CD4-positive, alpha-beta T cell treated with Interleukin-2 at 100 ng/mL for 4 hours (primary cell): ENCODE measurements at places on chromosomes 7 and 10.

DNA sequence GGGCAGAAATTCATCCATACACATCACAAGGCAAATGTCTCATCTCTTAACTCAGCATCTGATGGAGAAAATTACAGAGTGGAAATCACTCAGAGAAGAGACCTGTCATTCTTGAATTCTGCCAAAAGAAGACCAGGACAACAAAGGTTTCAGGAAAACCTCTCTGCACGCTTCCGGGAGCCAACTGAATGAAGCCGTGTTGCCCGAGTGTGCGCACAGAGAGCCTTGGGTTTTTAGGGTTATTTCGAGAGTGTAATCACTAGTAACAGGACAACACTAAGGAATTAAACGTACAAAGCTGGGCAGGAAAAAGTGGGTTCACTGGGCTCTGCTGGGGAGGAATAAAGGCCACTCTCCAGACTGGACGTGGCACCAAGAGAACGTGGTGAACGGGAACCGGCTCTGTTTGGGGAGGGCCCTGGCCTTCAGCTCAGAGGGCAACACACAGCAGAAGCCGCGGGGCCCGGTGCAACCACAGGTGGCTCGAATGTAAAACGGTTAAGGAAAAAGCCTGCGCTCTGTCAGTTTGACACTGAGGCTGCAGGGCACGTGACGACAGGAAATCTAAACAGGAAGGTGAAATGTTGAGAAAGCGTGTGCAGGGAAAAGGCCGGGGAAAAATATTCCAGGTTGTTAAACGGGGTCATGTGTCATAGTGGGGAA is 331.5 kb downstream of the DNAJB6 start:
- no peak for DNase-seq

DNA sequence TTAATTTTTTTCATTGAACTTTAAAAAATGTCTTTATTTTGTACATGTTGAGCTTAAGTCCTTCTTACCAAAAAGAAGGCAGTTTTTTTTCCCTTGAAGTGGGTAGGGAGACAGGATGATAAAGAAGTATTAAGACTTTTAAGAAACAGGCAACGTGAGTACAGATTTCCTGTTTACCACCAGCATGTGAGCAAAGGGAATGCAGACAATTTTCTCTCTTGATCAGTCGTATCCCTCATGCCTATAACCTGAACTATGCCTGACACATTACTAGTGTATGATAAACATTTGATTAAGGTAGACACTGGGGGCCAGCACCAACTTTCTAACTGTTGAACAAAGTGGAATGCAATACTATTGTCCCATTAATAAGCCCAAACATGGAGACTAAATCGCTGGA is 8.8 kb upstream of the OR2A2 start:
- no peak for DNase-seq

DNA sequence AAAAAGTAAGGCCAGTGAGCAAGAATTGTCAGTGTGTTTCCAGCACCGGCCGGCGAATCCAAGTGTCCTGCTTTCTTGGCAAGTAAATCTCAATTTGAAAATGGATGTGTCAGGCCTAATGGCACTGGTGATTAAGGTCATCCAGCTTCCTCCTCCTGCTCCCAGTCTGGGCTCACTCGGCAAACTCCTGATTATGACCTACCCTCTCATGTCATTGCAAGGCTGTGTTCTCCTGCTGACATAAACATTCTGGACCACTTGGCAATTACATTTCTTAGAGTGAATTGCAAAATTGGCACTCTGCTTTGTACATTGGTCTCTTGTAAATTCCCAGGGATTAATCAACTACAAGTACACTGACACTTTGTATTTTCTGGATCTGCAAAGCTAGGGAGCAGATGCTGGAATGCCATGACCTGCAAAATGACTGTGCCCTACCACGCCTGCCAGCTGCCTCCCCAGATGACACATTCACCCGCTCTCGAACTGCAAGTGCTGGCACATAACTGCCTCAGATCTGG is 473.8 kb downstream of the KIF20B start:
- no peak for DNase-seq

DNA sequence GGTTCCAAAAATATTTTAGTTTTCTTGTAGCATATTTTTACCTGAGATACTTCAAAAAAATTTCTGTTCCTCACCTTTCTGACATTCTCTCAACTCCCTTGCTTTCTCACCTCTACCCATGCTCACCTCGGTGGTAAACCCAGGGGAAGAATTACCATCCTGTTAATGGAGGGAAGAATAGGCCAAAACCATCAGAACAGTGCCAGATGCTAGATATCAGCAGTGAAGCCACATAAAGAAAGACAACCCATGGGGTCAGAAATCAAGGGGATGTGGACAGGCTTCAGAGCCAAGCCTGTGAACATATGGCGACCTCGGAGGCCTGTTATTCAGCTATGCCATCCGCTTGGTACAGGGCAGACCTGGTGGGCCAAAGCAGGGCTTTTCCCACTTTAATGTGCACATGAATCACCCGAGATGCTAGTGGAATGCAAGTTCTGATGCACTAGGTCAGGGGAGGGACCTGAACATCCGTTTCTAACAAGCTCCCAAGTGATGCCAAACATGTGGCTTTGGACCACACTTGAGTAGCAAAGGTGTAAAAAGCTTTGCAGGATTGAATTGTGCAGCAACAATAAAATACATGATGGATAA is 125.5 kb downstream of the NPY start:
- DNase-seq = no peak

DNA sequence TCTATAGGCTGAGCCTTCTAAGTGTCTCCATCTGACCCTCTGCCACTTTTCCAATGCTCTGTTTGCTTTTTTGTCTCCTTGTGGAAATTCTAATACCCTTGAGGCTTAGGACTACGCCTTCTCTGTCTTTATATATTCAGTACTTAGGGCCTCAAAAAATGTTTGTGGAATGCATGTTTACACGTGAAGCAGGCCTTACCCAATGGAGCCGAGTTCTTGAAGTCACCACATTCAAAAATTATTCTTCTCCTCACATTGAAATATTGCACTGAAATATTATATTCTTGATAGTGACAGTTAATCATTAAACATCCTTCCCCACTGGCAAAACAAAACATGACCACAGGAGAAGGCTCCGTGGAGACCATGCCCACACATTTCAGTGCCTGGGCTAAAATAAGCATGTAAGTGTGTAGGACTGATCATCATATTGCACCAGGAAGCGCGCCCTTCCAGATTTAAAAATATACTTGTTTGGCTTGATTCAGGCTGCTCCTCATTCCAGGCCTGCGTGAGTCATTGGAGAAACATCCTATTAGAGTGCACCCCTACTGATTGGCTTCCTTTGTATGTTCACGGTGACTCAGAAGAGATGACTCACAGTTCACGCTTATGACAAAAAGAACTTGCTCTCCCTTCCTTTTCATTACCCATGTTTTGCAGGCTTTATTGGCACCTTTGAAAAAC is 307.4 kb upstream of the AOAH start:
- DNase-seq = peak; percentile 49

- no peak for DNase-seq
Observed at GRCh38 chr7:145212050-145212449, 376.2 kb upstream of the TPK1 start.

DNA sequence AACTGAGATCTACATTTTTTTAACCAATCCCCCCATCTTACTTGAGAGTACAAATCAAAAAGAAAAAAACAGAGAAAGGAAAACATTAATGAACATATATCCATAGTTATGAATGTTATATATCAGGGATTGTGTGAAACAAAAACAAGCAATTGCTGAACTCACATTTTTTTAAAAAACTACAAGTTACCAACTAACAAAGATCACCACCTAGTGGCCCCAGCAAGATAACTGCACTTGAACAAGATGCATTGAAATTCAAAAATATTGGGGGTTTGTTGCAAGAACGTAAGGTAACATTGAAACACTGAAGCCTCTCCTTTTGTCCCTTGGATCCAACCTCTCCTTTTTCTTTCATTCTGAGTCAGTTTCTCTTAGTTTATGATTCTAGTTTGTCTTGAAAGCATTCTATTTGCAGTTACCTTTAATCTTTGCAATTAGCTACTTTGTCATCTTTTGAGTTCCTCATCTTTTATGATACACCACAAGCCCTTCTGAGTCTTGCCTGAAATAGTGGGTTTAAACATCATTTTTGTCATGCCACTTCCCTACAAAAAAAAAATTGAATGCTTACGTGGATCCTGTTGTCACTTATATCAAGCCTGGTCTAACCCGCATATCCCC is 87.3 kb upstream of the TES start:
- DNase-seq = no peak

- DNase-seq = peak; percentile 37
Observed at GRCh38 chr10:96334616-96335526, 23.9 kb downstream of the OPALIN start.

- DNase-seq = no peak
Observed at GRCh38 chr7:106110238-106110560, 1.9 kb downstream of the SYPL1 start.

DNA sequence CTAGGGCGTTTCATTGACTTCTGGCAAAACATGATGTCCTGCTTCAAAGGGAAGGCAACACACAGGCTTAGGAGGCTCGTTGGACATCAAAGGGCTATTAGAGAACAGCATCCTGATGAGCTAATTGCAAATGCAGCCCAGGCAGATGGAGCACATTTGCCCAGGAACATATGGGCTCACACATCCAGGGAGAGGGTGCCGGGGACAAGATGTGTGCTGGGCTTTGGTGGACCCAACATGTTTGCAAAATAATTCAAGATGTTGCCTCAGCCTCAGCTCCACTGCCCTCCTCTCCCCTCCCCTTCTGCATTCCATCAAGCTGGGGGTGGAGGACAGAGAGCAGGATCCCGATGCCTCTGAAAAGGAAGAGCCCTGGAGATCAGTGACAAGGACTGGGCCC is 217.1 kb upstream of the ZMIZ1 start:
- DNase-seq = no peak

GRCh38 chr7:53237344-53237913 is 202.0 kb downstream of the POM121L12 start:
- no peak for DNase-seq

DNA sequence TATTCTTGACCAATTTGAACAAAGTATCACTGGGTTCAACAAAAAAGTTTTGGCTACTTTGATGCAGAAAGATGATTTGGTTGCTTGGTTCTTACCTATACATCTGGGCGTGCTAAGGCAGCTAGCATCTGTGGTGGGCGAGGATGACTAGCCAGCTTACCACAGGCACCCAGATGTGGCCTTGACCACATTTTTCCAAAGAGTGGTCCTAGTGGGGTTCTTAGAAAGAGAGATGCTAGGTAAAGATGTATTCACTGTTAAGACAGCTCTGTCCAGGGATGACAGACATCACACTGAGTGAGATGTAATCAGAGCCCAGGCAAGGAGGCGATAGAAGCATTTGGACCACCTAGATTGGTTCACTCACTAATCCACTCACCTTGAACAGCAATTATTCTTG is 785 bp downstream of the DNTT start:
- no peak for DNase-seq
